Activated naive CD4-positive, alpha-beta T cell treated with anti-CD3 and anti-CD28 coated beads, Interleukin-2, amount 50 U/mL, for 72 hours (primary cell): ENCODE measurements at places on chromosomes 16 and 17. TPM values are rescaled to one million over a fixed set of nuclear protein-coding genes. Genes with fewer than 3 reads are reported as not detected.

The CUEDC1 gene
- total RNA-seq = not detected

The MYH1 gene
- not detected for total RNA-seq

The ATAD5 gene
- 52.1 TPM for total RNA-seq

The FOXN1 gene
- total RNA-seq = not detected

The KRT33B gene
- total RNA-seq = not detected

The CALB2 gene
- not detected for total RNA-seq

The CYGB gene
- total RNA-seq = not detected

The SNN gene
- total RNA-seq = 14.4 TPM

The ABCC12 gene
- not detected for total RNA-seq

The RAB37 gene
- total RNA-seq = 4.0 TPM

The KRTAP16-1 gene
- not detected for total RNA-seq

The TUBB3 gene
- total RNA-seq = not detected

The ALOX12B gene
- total RNA-seq = 1.5 TPM

The PIPOX gene
- 3.0 TPM for total RNA-seq

The TBCD gene
- 67.4 TPM for total RNA-seq

The COG7 gene
- 24.4 TPM for total RNA-seq

The STAT5B gene
- total RNA-seq = 117 TPM

The CNTNAP4 gene
- not detected for total RNA-seq

The ADAD2 gene
- total RNA-seq = not detected

The HOXB1 gene
- not detected for total RNA-seq

The C16orf89 gene
- total RNA-seq = not detected

The USP6 gene
- total RNA-seq = not detected

The ZFP3 gene
- 1.7 TPM for total RNA-seq
